Transverse colon (tissue), 4 donors: ENCODE measurements at places on chromosomes 16 and 17. TPM values are rescaled to one million over a fixed set of nuclear protein-coding genes. Genes with fewer than 3 reads are reported as not detected.

Gene TLCD1
- total RNA-seq, result 5.6 TPM

Gene CA5A
- not detected for total RNA-seq

Gene C1QTNF8
- not detected for total RNA-seq

Gene PRDM7
- not detected for total RNA-seq

Gene ACSF3
- total RNA-seq, result 75.0 TPM

- H3K27me3 ChIP-seq, result no peaks in the 10 kb centered on the region
- no peak overlapping the region for H3K4me3 ChIP-seq
- peaks cover 2% of the 10 kb centered on the region for H3K36me3 ChIP-seq
- no peaks in the 10 kb centered on the region for H3K4me1 ChIP-seq
- no peak overlapping the region for H3K27ac ChIP-seq
Measured at GRCh38 chr17:42720996-42721583, 23.8 kb downstream of the EZH1 start.

DNA sequence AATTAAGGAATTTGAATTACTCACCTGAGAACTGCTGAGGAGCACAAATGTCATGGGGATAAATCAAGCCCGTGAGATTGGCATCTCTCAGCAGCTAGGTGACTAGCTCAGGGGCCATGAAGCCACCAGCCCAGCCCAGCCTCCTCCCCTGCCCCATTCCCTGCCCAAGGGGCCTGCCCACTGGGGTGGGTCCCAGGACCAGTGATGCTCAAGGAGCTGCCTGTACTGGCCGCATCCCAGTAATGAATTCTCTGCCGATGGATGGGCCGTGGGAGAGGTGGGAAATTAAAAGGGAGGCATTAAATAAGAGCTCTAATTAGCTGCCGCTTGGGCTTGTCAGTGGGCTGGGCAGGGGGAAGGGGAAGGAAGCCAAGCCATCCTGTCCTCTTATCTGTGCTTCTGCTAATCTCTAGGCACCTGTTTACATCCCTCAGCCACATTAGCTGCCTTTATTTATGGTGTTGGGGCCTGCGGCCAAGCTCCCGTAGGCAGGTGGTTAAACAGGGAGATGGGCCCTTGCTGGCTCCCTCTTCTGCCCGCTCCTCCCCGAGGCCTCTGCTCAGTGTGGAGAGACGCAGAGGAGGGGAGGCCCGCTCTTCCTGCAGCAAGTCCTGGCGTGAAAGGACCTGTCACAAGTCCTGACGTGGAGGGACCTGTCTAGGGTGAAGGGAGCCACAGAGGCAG lies 48.8 kb downstream of the PIPOX start:
- no peak overlapping the region for H3K4me3 ChIP-seq
- no peak for DNase-seq
- H3K27me3 ChIP-seq, result no peaks in the 10 kb centered on the region
- H3K36me3 ChIP-seq, result no peaks in the 10 kb centered on the region
- no peak overlapping the region for H3K27ac ChIP-seq

- no peak overlapping the region for H3K27ac ChIP-seq
- no peaks in the 10 kb centered on the region for H3K36me3 ChIP-seq
- no peak overlapping the region for H3K4me3 ChIP-seq
- no peaks in the 10 kb centered on the region for H3K27me3 ChIP-seq
Measured at GRCh38 chr16:26196310-26196709, 504.6 kb downstream of the HS3ST4 start.

- H3K4me3 ChIP-seq, result peak overlapping the region; percentile 98
- no peaks in the 10 kb centered on the region for H3K27me3 ChIP-seq
- no peaks in the 10 kb centered on the region for H3K36me3 ChIP-seq
Measured at GRCh38 chr16:46830417-46830901, 521 bp downstream of the C16orf87 start.

DNA sequence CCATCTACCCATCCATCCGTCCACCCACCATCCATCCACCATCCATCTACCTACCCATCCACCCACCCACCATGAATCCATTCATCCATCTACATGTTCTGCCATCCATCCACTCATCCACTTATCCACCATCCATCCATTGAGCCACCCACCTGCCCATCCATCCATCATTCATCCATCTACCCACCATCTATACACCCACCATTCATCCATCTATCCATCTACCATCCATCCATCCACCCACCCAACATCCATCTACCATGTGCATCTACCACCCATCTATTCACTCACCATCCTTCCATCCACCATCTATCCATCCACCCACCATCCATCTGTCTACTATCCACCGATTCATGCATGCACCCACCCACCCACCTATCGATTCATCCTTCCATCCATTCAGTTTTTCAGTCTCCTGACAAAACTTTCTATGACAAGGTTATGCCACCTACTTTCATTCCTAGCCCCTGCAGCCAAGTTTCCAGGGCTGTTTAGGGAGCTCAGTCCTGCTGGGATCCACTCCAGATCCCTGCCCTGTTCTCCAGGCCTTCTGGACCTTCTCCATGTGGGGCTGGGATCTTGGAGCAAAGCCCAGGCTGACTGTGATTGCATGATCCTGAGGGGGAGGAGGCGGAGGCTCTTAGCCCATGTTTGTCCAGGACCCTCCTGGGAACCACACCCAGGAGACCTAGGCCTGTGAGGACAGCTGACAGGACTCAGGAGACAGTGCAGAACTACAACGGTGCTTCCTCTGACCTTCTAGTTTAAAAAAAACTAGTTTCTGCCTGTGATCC lies 27.4 kb downstream of the BCO1 start:
- H3K27ac ChIP-seq, result peak overlapping the region; percentile 81
- peaks cover 32% of the 10 kb centered on the region for H3K4me1 ChIP-seq
- no peaks in the 10 kb centered on the region for H3K36me3 ChIP-seq
- DNase-seq, result peak; percentile 85

DNA sequence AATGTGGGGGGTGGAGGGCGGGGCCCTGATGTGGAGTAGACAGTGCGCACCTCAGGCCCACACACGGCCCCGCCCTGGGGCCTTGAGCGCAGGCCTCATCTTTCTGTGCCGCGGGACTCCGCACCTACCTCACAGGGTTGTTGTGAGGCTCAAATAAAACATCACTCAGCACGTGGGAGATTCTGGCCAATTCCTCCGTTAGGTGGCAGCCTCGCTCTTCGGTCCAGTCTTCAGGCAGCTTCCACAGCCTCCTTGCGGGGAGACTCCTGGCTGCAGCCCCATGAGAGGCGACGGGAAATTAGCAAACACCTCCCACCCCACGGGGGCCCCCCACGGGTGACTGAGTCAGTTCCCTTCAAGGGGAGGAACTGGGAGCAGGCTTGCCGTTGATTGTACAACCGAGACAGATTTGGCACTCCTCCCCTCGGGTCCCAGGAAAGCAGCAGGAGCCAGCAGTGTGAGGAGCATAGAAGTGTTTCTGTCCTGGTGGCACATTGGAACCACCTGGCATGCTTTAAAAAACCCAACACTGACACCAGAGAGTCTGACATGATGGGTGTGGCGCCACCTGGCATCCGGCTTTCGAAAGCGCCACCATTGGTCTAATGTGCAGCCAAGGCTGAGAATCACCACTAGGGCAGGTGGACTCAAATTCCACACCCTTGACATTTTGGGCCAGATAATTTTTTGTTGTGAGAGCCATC lies 7.6 kb downstream of the MRM1 start:
- H3K4me3 ChIP-seq, result no peak overlapping the region
- no peak overlapping the region for H3K27ac ChIP-seq
- peak; percentile 30 for DNase-seq
- H3K27me3 ChIP-seq, result peaks cover 2% of the 10 kb centered on the region
- peaks cover 6% of the 10 kb centered on the region for H3K4me1 ChIP-seq

- no peak for DNase-seq
- peaks cover 99% of the 10 kb centered on the region for H3K27me3 ChIP-seq
- no peaks in the 10 kb centered on the region for H3K36me3 ChIP-seq
- H3K4me1 ChIP-seq, result peaks cover 35% of the 10 kb centered on the region
- H3K4me3 ChIP-seq, result peak overlapping the region; percentile 37
Measured at GRCh38 chr17:80478487-80479245, 2.3 kb upstream of the NPTX1 start.

GRCh38 chr16:19127674-19128131 lies 13.9 kb downstream of the ITPRIPL2 start:
- DNase-seq, result no peak
- no peak overlapping the region for H3K4me3 ChIP-seq
- no peak overlapping the region for H3K27ac ChIP-seq
- no peaks in the 10 kb centered on the region for H3K36me3 ChIP-seq

- peak overlapping the region; percentile 92 for H3K27ac ChIP-seq
- H3K4me1 ChIP-seq, result peaks cover 38% of the 10 kb centered on the region
- H3K4me3 ChIP-seq, result peak overlapping the region; percentile 96
- DNase-seq, result peak; percentile 51
- no peaks in the 10 kb centered on the region for H3K36me3 ChIP-seq
- H3K27me3 ChIP-seq, result no peaks in the 10 kb centered on the region
Measured at GRCh38 chr17:59331929-59332748, 684 bp downstream of the YPEL2 start.

- H3K36me3 ChIP-seq, result no peaks in the 10 kb centered on the region
- H3K27ac ChIP-seq, result no peak overlapping the region
- H3K4me1 ChIP-seq, result no peaks in the 10 kb centered on the region
- H3K4me3 ChIP-seq, result no peak overlapping the region
Measured at GRCh38 chr17:73744411-73744810, 100.2 kb upstream of the SDK2 start.

- DNase-seq, result no peak
- H3K36me3 ChIP-seq, result no peaks in the 10 kb centered on the region
- H3K27me3 ChIP-seq, result no peaks in the 10 kb centered on the region
- peaks cover 21% of the 10 kb centered on the region for H3K4me1 ChIP-seq
Measured at GRCh38 chr17:27495460-27495859, 39.2 kb downstream of the KSR1 start.

- no peaks in the 10 kb centered on the region for H3K27me3 ChIP-seq
- H3K4me3 ChIP-seq, result no peak overlapping the region
- no peaks in the 10 kb centered on the region for H3K4me1 ChIP-seq
- no peak for DNase-seq
- no peak overlapping the region for H3K27ac ChIP-seq
Measured at GRCh38 chr16:22098405-22099255, 6.3 kb downstream of the VWA3A start.

GRCh38 chr17:29195465-29196081 lies 15.4 kb upstream of the MYO18A start:
- DNase-seq, result no peak
- H3K4me1 ChIP-seq, result no peaks in the 10 kb centered on the region
- no peak overlapping the region for H3K4me3 ChIP-seq
- no peak overlapping the region for H3K27ac ChIP-seq

- H3K4me1 ChIP-seq, result peaks cover 8% of the 10 kb centered on the region
- peak overlapping the region; percentile 75 for H3K27ac ChIP-seq
- H3K36me3 ChIP-seq, result no peaks in the 10 kb centered on the region
- no peaks in the 10 kb centered on the region for H3K27me3 ChIP-seq
- DNase-seq, result no peak
Measured at GRCh38 chr17:72561266-72561665, 440.4 kb downstream of the SOX9 start.

GRCh38 chr17:31327534-31328159 lies 6.2 kb upstream of the EVI2A start:
- no peak for DNase-seq
- H3K4me1 ChIP-seq, result no peaks in the 10 kb centered on the region
- H3K27me3 ChIP-seq, result no peaks in the 10 kb centered on the region
- peaks cover 20% of the 10 kb centered on the region for H3K36me3 ChIP-seq

DNA sequence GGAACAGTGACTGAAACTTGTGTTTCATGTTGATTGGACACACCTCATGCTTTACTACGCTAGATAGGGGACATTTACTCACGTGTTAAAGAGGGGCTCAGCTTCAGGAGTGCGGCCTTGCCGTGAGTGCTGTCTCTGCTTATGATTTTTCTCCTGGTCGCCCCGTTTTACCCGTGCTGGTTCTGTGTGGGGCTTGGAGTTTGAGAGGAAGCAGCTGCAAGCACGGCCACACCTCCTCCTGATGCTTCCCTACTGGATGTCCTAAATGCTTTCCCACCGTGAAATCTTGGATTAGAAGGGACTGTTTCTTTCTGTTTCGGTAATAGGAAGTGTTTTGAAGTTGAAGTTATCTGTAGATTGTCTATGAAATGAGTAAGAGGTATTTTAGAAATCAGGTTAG lies 54.0 kb upstream of the ZNF750 start:
- H3K4me3 ChIP-seq, result no peak overlapping the region
- H3K27ac ChIP-seq, result peak overlapping the region; percentile 29
- DNase-seq, result no peak
- H3K4me1 ChIP-seq, result peaks cover 50% of the 10 kb centered on the region
- H3K27me3 ChIP-seq, result no peaks in the 10 kb centered on the region

DNA sequence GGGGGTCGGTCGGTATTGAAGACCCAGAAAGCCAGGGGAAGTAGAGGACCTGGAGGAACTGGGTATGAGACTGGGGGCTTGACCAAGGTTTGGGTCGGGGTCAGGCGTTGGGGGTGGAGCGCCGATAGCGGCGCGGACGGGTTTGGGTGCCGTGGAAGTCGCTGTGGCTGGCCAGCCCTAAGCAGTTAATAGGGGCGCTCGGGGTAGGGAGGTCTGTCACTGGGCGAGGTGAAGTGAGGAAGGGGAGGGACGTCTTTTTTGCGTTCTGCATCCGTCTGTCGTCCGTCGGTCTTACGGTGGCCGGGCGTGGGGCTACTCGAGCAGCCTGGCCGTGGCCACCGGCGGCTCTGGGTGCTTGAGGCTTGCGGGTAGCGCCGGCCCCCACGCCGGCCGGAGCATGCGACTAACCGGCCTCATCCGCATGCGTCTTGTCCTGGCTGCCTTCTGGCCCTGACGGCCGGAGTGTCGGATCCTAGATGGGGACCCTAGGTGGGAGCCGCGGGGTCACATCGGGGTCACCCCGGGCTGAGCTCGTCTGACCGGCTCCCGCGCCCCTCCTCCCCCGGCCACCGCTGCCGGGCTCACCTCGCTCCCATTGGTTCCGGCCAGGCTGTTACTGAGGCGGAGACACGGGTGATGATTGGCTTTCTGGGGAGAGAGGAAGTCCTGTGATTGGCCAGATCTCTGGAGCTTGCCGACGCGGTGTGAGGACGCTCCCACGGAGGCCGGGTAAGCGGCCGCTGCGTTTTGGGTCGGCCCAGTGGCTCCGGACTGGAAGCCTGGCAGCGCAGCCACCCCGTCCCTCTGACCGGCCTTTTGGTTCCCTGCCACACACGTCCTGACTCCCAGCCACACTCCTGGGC lies 10.3 kb upstream of the TMEM88 start:
- DNase-seq, result peak; percentile 94
- H3K27me3 ChIP-seq, result no peaks in the 10 kb centered on the region
- H3K36me3 ChIP-seq, result peaks cover 3% of the 10 kb centered on the region
- peak overlapping the region; percentile 54 for H3K4me3 ChIP-seq
- peaks cover 31% of the 10 kb centered on the region for H3K4me1 ChIP-seq
